ENCODE measurements at places on chromosomes 12 and 14.

- DNase-seq = no peak
Measured at GRCh38 chr14:96145116-96145864, 59.3 kb upstream of the BDKRB2 start.

DNA sequence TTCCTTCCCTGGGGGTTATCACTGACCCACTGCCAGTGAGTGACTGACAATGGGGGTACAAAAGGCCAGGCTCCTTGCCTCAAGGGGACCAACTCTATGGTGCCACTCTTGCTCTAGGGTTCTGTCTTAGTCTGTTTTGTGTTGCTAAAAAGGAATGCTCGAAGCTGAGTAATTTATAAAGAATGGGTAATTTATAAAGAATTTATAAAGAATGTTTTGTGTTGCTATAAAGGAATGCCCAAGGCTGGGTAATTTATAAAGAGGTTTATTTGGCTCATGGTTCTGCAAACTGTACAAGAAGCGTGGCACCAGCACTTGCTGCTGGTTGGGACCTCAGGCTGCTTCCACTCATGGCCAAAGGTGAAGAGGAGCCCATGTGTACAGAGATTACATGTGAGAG is 15.8 kb upstream of the RASSF8 start:
- DNase-seq = no peak

DNA sequence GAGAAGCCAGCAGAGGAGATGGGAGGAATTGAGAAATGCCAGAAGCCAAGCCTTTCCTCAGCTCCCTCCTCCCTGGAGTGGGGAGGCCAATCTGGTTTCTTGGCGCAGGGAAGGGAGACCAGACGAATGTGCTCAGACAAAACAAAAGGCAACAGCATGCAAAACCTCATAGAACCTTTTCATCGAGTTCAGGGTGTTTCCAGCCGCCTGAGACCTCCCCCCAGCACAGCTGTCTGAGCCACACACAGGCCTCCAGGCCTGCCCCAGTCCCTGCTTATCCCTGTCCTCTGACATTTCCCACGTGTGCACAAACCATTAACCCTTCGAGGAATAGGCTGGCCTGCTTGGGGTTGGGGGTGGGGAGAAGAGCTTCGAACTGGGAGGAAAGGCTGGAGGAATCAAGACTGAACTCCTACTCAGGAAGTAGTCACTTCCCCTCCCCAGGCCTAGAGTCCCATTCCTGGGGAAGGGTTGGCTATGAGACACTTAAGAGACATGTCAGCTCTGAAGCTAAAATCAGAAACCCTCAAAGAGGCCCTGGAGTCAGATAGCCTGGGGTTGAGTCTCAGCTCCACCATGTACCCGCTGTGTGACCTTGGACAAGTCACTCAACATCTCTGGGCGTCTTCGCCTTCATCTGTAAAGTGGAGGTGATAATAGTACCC is 10.7 kb downstream of the TBX3 start:
- DNase-seq = no peak

- no peak for DNase-seq
Measured at GRCh38 chr12:99111600-99111999, 466.5 kb downstream of the APAF1 start.

DNA sequence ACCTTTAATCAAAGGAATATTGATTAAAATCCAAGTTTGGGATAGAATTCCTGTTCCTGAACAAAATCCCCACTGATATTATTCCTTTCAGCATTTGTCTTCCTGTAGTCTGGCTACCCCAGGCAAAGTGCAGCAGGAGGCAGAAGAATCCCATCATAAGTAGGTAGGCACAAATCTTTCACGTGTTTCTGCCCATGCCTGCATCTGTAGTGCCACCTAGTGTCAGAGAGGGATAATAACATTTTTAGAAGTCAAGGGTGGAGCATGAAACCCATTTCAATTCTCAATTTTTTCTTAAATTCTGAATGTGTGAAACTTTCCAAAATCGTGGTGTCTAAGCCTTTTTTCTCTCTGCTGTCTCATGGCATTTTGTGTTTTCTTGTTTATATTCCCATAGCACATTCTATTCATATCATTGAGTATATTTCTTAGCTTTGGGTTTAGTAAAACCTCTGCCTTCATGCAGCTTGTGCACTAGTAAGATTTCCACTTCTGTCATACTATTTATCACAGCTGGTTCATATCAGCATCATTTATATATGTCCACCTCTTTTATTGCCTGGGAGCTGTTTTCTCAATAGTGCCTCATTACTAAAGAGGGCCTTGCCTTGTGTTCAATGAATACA is 47.8 kb upstream of the RERG start:
- no peak for DNase-seq

GRCh38 chr12:48331399-48331798 is 19.3 kb downstream of the ZNF641 start:
- no peak for DNase-seq

- DNase-seq = no peak
Measured at GRCh38 chr14:23047034-23047634, 5.1 kb downstream of the PSMB11 start.

GRCh38 chr14:92922883-92923743 is at the start of gene CHGA:
CHGA (plus strand) TSS chr14:92923150; CDS start chr14:92923360, 210 bp downstream.
- DNase-seq = no peak

DNA sequence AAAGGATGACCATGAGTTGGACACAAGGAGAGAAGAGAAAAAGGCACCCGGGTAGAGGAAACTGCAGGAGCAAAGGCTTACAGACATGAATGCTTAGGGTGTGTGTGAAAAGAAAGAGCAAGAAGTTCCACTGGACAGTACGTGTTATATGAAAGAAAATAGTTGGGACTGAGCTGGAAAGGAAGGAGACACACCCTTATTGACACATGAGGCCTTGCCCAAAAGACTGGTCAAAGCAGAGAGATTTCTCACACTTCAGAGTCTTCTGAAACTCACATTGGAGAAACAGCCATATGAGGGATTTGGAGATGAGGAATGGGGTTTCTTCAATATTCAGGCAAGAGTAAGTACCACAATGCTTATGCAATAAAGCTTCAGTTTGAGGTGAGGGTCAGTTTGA is 56.0 kb downstream of the TTC9 start:
- no peak for DNase-seq

- DNase-seq = no peak
Measured at GRCh38 chr14:74555476-74556050, 56.5 kb downstream of the LTBP2 start.

- no peak for DNase-seq
Measured at GRCh38 chr12:1692226-1692625, 1.4 kb downstream of the ADIPOR2 start.

DNA sequence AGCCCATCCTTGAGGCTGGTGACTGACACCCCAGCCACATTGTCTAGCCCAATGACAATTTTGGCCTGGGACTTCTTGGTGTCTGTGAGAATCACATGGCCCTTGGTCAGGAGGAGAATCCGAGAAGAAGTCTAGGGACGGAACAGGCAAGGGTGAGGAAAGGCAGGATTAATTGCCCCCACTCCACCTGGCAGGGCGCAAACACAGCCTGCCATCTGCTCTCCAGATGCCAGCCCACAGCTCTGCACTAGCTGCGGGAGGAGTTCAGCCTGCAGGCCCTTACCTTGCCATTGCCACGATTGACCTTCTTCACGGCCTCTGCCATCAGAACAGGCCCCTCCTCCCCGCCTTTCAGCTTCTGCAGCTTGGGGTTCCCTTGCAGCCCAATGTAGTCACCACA is 13.1 kb upstream of the TAC3 start:
- no peak for DNase-seq

DNA sequence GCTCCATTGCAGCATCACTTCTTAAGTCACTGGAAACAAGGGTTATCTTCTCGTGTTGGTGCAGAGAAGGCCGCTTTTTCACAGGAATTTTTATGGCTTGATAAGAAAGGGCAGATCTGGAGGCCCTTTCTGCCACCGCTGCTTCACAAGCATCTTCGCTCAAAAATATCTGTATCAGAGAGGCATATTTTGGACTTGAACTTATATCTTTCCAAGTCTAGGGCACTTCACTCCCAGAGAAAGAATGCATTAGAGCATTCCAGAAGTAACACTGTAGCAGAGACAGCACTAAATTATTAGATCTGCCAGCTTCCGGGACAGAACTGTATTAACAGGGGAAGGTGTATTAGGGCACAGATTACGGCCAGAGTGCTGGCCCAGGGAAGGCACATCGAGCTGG is 151.7 kb upstream of the AMIGO2 start:
- no peak for DNase-seq

- DNase-seq = no peak
Measured at GRCh38 chr14:20719777-20720176, 25.9 kb upstream of the EDDM3A start.

DNA sequence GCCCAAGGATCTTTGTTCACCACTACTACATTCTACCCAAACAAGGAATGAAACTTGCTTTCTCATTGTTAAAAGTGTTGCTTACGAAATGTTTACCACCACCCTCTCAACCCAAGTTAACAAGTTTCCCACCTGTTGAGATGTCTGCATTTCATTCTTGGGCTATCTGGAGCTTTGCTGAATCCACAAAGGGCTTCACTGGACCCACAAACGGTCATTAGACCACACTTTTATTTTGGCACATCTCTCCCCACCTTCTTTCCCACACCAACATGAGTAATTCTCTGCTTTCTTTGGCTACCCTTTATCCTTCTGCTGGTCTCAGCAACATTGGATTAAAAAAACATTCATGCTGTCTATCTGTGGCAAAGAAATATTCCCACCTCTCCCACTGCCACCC is 78.0 kb downstream of the TMEM260 start:
- DNase-seq = no peak

GRCh38 chr12:99135376-99135775 is 490.3 kb downstream of the APAF1 start:
- no peak for DNase-seq

DNA sequence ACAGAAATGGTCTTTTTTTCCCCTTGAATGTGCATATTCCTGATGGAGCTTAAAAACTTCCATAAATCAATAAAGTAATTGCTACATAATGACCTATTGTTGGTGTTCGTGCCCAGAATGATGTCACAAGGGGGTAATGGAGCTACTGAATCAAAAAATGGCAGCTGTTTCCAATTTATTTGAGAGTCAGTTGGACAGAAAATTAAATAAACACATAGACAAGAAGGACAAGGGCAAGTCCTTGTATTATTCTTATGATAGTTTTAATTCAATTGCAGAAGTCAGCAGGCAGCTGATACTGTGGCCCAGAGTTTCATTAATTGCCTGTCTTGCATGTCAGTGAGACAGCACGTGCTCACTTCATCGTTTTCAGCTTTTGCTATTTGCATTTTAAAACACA is 473.5 kb downstream of the ETNK1 start:
- no peak for DNase-seq

GRCh38 chr12:25553098-25553497 is at the start of gene LMNTD1:
LMNTD1 (minus strand) TSS chr12:25553283; CDS start chr12:25552959, 324 bp downstream.
- DNase-seq = no peak

GRCh38 chr12:53223389-53224060 is 8.5 kb downstream of the RARG start:
- no peak for DNase-seq

- no peak for DNase-seq
Measured at GRCh38 chr14:22409006-22409405, 180.0 kb downstream of the DAD1 start.

GRCh38 chr14:32230181-32230580 is 27.1 kb upstream of the RNU6-8 start:
- no peak for DNase-seq

DNA sequence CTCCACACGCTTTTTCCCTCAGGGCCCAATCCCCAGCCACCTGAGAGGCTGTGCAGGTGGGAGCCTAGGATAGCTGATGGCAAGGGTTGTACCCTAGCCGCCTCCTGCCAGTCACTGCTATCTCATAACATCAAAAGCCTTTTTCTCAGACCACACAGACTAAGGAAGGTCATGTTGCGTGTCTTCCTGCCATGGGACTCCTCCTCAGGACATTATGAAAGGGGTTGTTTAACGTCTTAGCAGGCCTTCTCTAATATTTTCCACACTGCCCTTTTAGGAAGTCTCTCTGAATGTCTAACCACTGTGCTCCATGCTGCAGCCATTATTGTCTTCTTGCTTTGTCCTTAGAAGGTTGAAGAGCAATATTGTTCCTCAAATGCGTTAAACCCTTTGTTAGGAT is 7.6 kb upstream of the SMUG1 start:
- DNase-seq = no peak

DNA sequence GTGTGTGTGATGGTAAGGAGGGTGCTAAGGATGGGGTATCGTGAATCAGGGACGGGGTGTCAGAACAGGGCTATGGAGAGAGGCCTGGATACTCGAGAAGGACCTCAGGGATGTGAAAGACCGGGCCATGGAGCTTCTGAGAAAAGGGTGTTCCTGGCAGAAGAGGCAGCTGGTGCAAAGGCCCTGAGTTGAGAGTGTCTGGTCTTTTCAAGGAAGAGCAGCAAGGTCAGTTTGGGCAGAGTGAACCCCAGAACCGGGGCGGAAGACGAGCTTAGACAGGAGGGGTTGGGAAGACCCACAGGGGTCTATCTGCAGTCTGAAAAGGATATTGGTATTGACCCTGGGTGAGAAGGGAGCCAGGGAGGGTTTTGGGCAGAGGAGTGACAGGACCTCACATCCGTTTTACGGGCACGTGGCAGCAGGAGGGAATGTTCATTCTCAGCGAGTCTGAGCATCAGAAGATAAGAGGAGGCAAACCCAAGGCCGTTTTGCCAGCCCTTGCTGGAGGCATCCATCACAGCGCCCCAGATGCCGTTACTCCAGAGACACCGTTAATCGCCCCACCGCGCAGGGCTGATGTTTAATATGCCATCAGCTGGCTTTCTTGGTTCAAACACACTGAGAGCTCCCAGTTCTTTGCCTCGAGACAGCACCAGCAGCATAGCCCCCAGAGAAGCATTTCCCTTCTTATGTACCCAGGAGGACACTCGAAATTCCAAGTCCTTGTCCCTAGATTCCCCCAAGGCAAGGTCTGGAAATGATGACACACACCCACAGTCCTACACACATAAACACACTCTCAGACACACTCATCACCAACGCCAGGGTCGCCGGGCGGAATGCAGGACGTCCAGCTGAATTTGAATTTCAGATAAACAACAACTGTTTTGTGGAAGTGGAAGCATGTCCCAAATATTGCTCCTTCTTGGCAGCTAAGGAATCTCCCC is 41.4 kb upstream of the EML1 start:
- no peak for DNase-seq

DNA sequence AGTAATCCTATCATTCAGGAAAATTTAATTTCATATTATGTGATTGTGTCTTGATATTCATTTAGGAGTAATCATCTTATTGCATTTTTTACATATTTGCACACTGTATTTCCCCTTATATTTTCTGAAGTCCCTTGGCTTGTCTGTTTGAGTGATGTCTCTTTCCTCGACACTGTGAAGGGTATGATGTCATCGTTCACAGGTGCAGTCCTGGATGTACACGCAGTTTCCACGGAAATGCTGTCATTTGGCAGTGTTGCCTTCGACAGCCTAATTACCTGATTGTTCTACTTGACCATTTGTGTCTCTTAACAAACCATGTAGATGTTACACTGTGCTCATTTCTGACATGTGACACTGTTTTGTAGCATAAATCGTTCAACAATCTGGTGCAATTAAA is 1277.0 kb downstream of the TMEM121 start:
- DNase-seq = no peak

- DNase-seq = no peak
Measured at GRCh38 chr14:100567877-100568163, 19.4 kb downstream of the BEGAIN start.

DNA sequence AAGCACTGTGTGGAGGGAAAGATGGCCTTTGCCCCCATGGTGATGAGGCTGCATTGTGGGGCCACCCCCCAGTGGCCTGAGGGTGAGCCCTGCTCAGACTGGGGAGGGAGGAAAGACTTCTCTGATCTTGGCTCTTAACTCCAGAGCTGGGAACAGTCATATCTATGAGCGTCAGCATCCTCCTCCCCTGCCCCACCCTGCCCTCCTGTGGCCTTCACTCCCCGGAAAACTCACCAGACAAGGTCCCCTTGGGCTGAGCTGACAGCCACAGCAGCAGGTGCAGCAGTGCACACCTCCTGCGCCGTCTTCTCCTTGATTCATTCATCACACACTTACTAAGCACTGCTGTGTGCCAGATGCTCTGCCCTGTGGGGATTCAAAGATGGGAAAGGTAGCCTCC is 98.8 kb downstream of the B4GALNT3 start:
- no peak for DNase-seq

All from cortex of kidney (tissue), 1 donor.